ENCODE measurements at places on chromosomes 5 and 9. TPM values are rescaled to one million over a fixed set of nuclear protein-coding genes. Genes with fewer than 3 reads are reported as not detected.

Gene STKLD1
- polyA plus RNA-seq: 6.1 TPM

Gene PLPPR1
- polyA plus RNA-seq: 21.0 TPM

Gene COL27A1
- 170 TPM for polyA plus RNA-seq

Gene FOXD1
- polyA plus RNA-seq: 0.10 TPM

Gene IL13
- polyA plus RNA-seq: 0.15 TPM

Gene MAP1B
- polyA plus RNA-seq: 14.6 TPM

Gene PPP3R2
- polyA plus RNA-seq: not detected

Gene IFNA21
- not detected for polyA plus RNA-seq

Gene NR6A1
- 1.2 TPM for polyA plus RNA-seq

Gene SLC6A19
- polyA plus RNA-seq: 0.09 TPM

Gene LECT2
- 0.79 TPM for polyA plus RNA-seq

Gene DPP7
- 48.0 TPM for polyA plus RNA-seq

Gene HBEGF
- polyA plus RNA-seq: 5.4 TPM

Gene FBP2
- polyA plus RNA-seq: 1.8 TPM

Gene PCDHA4
- 0.49 TPM for polyA plus RNA-seq

Gene DNAI1
- 11.6 TPM for polyA plus RNA-seq

Gene CDC26
- 32.4 TPM for polyA plus RNA-seq

Gene PCDHGA12
- polyA plus RNA-seq: 2.6 TPM

Gene PSIP1
- 169 TPM for polyA plus RNA-seq

Gene TNFSF15
- 9.9 TPM for polyA plus RNA-seq

Gene SPATA31D4
- not detected for polyA plus RNA-seq

Gene KLHL9
- polyA plus RNA-seq: 41.2 TPM

Measured in left lung (tissue), 14 donors.